Hematopoietic multipotent progenitor cell treated with erythropoietin and hydrocortisone succinate and interleukin-3 and kit ligand, for 17 days (in vitro differentiated cells): ENCODE measurements at places on chromosomes 6 and 20.

- no peak for DNase-seq
Observed at GRCh38 chr6:9523462-9523861, 891.4 kb downstream of the TFAP2A start.

DNA sequence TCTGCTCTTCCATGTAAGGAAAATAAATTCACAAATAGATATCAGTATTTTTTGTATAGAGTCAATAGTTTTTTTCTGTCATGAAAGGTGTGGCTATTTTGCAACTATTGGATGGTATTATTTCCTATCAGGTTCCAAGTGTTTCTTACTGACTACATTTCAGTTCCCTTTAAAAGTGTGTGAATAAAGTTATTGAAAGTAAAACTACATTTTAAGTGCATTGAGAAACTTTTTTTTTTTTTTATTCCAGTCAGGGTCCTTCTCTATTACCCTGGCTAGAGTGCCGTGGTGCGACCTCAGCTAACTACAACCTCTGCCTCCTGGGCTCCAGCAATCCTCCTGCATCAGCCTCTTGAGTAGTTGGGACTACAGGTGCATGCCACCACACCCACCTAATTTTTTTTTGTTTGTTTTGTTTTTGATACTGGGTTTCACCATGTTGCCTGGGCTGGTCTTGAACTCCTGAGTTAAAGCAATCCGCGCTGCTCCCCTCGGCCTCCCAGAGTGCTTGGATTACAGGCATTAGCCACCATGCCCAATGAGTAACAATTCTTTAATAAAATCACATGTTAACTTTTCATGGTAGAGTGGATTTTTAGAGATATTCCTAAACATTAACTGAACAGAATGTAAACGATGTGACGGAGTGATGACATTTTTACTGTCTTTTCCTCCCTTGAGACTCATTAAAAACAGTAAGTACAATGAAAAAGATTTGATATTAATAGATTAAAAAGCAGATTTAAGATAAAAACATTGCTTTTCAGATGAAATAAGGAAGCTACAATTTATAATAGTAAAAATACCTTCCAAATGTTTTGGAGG, 69.7 kb upstream of the ADGRF4 start:
- no peak for DNase-seq

- DNase-seq: no peak
Observed at GRCh38 chr20:62517901-62518610, 42.3 kb upstream of the GATA5 start.

GRCh38 chr6:159180001-159180400, 10.8 kb downstream of the FNDC1 start:
- no peak for DNase-seq

GRCh38 chr6:104591573-104592334, 268.0 kb downstream of the HACE1 start:
- DNase-seq: no peak

DNA sequence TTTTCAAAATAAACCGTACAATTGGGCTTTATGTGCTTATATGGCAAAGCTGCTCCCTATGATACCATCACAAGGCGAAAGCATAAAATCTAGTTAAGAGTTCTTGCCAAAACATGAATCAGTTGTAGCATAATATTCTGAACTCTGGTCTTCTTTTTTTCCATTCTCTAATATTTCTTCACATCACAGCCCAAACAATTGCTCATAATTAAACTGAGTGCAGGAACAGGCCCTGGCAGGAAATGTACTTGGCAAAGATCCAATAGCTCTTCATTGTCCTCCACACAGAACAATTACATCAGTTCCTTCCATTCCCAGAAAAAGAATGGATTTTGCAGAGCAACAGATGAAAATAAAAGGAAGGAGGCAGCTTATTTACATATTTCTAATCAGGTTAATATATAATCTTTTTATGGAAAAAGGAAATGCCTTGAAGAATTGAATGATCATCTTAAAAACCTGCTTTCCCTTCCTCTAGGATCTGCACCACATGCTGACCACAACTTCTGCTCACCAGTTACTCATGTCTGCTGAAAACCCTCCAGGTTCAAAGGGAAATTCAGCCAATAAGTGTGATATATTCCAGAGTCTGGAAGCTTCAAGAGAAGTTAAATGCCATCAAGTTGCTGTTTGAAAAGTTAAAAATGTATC, 123.3 kb upstream of the COL21A1 start:
- DNase-seq: no peak

DNA sequence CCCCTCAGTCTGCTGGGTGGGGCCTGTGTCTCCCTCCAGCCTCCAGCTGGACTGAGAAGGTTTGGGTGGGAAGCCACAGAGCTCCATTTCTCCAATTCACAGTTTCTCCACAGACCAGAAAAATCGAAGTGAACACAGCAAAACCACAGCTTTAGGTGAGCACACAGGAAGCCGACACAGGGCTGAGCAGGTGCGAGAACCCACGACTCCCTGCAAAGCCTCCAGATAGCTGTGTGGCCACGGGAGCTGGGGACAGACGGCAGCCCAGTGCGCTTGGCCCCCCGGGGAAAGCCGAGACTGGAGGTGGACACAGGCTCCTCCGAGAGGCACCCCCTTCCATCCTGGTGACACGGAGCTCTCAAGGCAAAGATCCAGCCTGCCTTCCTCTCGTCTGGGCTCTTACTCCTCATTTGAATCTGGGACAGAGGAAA, 29.0 kb upstream of the MPC1 start:
- no peak for DNase-seq

DNA sequence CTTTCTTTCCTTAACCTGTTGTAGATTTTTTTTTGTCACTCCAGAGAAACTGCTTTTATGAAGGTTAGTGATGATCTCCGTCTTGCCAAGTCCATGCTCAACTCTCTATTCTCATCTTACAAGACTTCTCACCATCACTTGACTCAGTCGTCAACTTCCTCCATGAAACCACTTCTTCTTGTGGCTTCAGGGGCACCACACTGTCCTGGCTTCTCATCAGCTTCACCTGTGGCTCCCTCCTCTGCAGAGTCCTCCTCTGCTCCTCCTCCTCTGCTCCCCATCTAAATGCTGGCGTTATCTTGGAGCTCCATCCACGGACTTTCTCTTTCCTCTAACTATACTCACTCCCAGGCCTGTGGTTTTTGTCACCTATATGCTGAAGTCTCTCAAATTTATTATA, 187.5 kb downstream of the BACH2 start:
- DNase-seq: no peak

DNA sequence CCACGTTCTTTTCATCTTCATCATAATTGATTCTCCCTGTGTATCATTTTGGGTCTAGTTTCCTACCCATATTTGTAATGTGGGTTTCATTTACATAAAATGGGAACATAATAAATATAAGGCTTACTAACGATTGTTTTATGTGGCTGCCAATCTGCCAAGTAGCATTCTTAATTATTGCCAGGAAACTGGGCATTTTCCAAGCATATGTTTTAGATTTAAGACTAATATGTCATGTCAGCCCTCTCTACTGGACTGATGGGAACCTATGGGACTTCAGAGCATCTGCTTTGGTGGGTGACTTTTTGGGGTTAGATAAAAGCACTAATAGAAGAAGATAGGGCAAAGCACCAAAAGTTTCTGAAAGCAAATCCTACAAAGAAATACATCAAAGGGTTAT, 157.5 kb downstream of the TBX18 start:
- no peak for DNase-seq

GRCh38 chr6:159252955-159253508, 83.8 kb downstream of the FNDC1 start:
- peak; percentile 32 for DNase-seq
